Activated CD4-positive, alpha-beta T cell treated with anti-CD3 and anti-CD28 coated beads, Interleukin-2, amount 10 ng/mL, durations not matched to agents 7 days and 5 days (primary cell): ENCODE measurements at places on chromosomes 5 and 9.
A peak's percentile ranks its signal among the peaks of the same experiment; 100 is the strongest.

GRCh38 chr9:129542741-129543140, 78.2 kb downstream of the C9orf50 start:
- no peak for DNase-seq

- DNase-seq = no peak
These were observed 36.3 kb upstream of the TRPM3 start for GRCh38 chr9:71157731-71158130.

DNA sequence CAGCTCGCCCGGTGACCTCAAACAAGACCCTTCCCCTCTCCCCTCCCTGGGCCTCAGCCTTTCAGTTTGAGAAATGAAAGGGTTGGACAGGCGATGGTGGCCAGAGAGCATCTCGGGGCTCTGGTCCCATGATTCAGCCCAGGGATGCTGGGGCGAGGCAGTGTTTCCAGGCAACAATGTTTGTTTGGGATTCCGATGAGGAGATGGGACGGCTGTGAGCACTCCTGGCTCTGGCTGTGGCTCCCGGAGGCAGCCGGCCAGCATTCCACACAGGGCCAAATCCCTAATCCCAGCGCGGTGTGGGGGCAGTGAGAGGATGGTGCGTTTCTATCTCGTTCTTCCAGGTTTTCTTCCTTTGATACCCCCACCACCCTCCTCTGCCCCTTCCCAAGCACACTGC, 66.0 kb downstream of the HMCN2 start:
- DNase-seq = no peak

GRCh38 chr5:10138395-10139057, 111.2 kb downstream of the ATPSCKMT start:
- no peak for DNase-seq

GRCh38 chr9:76984486-76984885, 35.0 kb upstream of the FOXB2 start:
- DNase-seq = no peak

- no peak for DNase-seq
These were observed 170.5 kb downstream of the GABBR2 start for GRCh38 chr9:98538203-98538602.

- peak; percentile 2 for DNase-seq
These were observed 41.6 kb upstream of the EXOC3 start for GRCh38 chr5:401146-402034.

DNA sequence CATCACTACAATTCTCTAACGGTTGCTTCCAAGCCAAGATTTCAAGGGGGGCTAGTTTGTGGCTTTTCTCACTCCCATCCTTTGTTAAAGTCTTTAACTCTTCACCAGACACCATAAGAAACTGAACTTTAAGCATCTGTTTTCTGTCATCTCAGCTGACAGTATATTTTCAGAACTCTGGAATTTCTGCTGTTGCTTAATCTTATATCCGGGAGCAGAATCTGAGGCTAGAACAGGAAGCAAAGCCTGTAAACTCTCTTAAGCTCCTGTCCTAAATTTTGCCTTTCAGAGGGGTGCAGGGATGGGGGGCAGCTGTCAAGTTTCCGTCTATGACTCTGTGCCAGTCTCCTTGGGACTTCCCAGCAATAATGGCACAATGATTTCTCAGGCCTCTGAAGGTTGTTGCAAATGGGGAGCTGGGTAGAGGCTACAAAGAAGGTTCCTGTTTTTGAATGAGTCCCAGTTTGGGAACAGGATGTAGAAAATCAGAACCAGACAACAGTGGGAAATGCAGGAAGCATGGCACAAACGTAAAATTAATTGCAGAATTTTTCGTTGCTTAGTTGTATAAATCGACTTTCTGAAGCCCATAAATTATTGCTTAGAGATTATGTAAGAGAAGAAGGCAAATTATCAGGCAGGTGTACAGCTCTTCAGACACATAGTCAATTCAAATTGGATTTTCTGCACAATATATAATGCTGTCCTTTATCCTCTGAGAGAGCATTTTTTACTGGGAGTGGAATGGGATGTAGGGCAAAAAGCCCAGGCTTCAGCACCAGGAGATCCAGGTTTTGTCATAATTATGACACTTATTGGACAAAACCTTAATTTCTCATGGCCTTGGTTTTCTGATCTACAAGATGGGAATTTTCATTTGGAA, 430.9 kb downstream of the DMAC1 start:
- DNase-seq = no peak

DNA sequence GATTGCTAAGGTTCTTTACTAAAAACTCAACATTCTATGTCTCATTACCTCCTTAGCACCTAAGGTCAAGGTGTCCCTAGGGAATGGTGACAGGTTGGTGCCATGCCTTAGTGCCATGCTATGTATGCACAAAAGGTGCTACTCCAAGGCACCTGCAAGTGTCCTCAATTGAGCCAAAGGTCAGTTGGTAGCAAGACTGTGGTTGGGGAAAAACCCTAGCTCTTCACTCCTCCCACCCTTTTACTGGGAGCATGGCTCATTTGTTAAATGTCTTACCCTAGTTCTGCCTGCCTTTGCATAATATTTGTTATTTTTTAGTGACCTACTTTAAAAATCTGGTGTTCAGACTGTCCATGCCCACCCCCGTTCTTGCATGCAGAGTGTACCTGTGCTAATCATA, 17.0 kb downstream of the ACO1 start:
- no peak for DNase-seq

DNA sequence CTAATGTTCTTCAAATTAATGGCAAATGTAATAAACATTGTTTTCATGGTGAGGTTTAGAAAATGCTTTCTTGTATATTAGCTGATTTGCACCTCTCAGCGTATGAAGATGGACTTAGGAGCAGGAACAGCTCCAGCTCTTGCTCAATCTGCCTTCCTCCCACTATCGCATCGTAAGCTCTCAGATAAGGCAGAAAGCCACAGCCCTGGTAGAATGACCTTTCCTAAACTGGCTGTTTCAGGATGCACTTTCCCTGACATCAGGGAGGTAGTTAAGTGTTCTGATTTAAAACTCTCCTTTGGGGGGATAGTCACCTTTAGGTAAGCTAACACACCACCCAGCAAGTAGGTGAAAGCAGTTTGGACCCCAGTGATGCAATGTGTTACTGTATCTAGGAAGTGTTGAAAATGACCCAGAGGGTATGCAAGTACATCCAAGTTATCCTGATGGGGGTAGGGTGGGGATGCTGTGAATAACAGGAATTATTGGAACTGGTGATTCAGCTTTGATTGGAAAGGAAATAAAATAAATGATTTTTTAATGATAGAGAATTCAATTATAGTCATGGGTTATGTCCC, 72.3 kb downstream of the LMNB1 start:
- no peak for DNase-seq

- no peak for DNase-seq
These were observed at the start of gene ADAMTS16 for GRCh38 chr5:5139777-5140478. Gene ADAMTS16 (plus strand): TSS chr5:5140330. CDS start chr5:5140468, 138 bp downstream.

- no peak for DNase-seq
These were observed 75.3 kb downstream of the HMGCR start for GRCh38 chr5:75412111-75412990.

- no peak for DNase-seq
These were observed 76.6 kb downstream of the F2RL2 start for GRCh38 chr5:76546497-76547102.

GRCh38 chr5:139863855-139864558, 68.4 kb downstream of the PSD2 start:
- peak; percentile 57 for DNase-seq

- no peak for DNase-seq
These were observed 187.1 kb upstream of the IER5L start for GRCh38 chr9:129365196-129365595.

- DNase-seq = no peak
These were observed 253.9 kb upstream of the RGMB start for GRCh38 chr5:98519571-98519970.

GRCh38 chr5:175902026-175902425, 30.6 kb downstream of the CPLX2 start:
- no peak for DNase-seq
